ENCODE measurements at places on chromosomes 16 and 17.

DNA sequence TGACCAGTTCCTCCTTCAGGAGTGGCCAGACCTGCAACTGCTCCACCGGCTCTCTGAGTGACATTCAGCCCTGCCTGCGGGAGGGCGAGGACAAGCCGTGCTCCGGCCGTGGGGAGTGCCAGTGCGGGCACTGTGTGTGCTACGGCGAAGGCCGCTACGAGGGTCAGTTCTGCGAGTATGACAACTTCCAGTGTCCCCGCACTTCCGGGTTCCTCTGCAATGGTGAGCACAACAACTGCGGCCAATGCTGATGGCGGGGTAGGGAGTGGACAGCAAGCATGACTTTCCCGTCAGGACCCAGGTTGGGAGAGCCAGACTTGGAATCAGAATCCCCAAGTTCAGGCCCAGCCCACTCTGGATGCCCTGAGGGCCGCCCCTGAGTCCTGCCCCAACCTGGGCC, 12.2 kb downstream of the ITGB4 start:
- no peak for DNase-seq

- no peak for DNase-seq
These were observed 19.9 kb upstream of the C16orf78 start for GRCh38 chr16:49353680-49354079.

DNA sequence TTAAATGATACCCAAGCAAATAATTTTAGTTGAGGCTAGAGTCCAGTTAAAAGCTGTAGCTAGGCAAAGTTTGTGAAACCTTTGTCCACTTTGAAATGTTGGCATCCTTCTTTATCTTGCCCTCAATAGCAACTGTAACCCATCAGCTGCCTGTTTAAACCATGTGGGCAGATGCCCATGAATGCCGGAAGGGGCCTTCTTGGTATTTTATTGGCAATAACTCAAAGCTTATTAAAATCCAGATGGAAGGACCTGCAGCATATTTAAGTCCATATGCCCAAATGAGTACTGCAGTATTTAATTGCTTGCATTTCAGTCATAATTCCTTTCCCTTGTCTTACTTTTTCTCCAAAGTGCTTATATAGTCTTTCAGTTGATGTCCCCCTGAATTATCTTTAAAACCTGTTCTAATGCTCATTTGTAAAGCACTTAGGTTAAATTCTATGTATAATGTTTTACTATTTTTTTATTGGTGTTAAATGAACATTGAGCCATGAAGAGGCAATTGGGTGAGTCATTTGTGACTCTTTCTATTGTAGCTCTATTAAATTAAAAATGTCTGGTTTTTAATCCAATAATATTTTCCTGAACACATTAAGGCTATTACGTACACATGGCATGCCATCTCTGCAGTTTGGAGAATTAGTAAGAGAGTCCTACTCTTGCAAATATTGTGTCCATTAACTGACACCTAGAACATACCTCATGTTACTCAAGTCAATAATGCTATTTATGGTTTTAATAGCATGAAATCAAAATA, 225.3 kb downstream of the KCNJ2 start:
- DNase-seq = no peak

GRCh38 chr17:35238821-35239220, 4.1 kb upstream of the SLFN5 start:
- no peak for DNase-seq

GRCh38 chr16:54952195-54952594, 21.5 kb downstream of the IRX5 start:
- DNase-seq = no peak

DNA sequence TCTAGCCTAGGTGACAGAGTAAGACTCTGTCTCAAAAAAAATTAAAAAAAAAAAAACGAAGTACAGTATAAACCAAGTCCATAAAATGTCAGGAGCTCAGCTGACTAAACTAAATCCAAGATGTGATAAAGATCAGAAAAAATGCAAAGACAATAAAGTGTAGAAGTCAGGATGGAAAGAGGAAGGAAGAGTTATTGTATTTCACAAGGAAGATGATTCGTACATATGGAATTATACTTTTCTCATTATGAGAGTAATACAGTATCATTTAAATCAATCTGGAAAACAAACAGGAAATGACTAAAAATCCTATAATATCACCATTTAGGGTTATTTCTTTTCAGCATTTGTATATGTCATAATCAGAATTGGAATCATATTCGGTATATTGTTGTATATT, 11.4 kb upstream of the APOH start:
- no peak for DNase-seq
